Neuronal stem cell (in vitro differentiated cells): ENCODE measurements at places on chromosomes 6 and 20.
A peak's percentile ranks its signal among the peaks of the same experiment; 100 is the strongest.

GRCh38 chr6:122610690-122611455 is 668 bp downstream of the PKIB start:
- peak; percentile 45 for DNase-seq

DNA sequence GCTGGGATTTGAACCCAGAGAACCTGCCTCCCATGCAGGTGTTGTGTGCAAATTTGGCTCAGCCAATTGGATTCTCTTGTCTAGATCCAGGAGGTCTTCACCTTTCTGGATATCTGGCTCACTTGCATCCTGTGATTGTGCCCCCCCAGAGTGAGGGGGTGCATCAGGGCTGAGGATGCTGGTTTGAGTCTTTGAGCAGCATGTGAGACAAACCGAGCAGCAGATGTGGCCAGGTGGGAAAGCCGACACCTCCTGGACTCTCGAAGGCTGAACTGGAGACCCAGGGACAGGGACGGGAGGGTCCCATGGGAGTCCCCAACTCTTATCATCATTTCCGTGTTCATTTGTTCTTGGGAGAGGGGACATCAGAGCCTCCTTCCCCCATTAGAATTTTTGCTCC is 30.6 kb upstream of the SULF2 start:
- no peak for DNase-seq

GRCh38 chr6:43773050-43773979 is 3.3 kb downstream of the VEGFA start:
- DNase-seq = no peak

DNA sequence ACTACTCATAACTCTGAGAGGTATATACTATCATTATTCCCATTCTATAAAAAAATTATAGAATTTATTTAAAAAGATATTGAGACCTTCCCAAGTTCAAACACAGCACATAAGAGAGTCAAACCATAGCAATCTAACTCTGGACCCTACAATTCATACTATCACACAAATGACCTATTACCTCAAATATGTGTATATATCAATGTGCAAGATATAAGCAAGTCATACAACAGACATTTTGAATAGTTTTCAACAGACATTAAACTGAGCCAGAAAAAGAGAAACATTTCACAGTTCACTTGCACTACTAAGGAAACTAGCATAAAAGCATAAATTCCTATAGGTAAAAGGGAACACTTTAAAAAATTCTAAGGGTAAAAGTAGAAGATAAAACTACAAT is 11.7 kb downstream of the PHIP start:
- DNase-seq = no peak

GRCh38 chr20:57611586-57612311 is 8.5 kb downstream of the ZBP1 start:
- no peak for DNase-seq

DNA sequence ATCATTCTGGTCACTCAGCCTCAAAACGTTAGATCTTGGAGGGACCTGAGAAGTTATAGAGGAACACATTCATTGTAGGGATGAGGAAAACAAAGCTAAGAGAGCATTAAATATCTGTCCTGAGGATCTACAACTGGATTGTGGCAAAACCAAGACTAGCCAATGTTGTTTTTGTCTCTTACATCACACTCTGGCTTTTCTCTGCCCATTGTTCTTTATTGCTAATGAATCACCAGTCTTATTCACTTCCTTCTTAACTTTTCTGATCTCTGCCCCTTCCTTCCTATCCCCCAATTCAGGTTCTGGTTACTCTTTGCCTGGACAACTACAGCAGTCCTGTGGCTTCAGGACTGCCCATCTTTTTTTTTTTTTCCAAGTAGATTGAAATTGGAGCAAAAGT is 57.0 kb upstream of the PREP start:
- no peak for DNase-seq

DNA sequence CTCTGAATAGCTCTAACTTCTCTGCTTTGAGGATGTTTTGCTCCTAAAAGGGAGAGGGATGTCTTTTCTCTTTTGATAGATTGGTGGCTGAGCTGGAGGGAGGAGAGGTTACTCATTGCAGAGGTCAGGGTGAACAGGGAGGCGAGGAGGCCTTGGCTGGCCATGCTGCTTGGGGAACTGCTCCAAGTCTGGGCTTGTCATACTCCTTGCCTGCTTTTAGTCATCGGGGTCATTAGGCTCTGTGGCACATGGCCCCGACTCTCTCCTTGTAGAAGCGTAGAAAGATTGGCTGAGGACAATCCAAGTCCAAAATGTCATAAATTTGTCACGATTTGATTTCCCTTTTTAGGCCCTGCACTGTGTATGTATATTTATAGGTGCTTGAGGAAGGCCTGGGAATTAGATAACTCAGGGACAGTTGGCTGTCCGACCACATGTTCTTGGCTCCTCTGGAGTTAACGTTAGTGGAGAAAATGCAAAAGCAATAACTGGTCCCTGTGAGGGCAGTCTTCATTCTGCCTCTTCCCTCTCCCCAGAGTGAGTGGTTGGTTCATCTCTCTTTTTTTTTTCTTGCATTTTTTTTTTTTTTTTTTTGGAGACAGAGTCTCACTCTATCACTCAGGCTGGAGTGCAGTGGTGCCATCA is 160.1 kb downstream of the SCP2D1 start:
- no peak for DNase-seq

DNA sequence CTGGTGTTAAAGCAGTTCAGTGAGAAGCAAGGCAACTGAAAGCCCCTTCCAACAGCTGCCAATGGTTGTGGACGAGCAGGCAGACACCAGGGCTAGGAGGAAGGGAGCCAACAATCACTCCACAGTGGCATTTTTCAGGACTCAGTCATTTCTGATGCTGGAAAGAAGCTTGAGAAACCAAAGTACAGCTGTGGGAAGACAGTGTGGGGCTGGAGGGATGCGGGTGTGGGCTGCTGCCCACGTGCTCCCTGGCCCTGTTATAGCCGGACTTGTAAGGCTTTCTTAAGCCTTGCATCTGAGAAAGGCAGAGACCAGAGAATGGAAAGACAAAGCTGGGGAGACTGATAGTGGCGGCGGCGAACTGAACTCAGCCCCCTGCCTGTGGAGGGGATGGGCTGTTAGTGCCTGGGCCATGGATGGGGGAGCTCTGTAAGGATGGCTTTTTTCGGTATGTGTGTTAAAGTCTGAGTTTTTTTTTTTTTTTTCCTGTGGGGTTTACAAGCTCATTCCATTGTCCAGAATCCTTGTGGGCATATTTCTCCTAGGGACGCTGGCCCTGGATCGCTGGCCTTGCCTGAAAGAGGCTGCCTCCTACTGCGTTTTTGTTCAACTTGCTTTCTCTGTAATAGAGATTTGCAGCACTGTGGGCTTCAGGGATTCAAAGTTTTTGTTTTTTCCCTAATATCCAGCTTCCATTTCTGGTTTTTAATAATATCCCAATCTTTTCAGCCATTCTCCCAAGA is 91.7 kb downstream of the GJA10 start:
- peak; percentile 38 for DNase-seq

GRCh38 chr20:19934792-19935491 is 82.2 kb upstream of the NAA20 start:
- DNase-seq = no peak

DNA sequence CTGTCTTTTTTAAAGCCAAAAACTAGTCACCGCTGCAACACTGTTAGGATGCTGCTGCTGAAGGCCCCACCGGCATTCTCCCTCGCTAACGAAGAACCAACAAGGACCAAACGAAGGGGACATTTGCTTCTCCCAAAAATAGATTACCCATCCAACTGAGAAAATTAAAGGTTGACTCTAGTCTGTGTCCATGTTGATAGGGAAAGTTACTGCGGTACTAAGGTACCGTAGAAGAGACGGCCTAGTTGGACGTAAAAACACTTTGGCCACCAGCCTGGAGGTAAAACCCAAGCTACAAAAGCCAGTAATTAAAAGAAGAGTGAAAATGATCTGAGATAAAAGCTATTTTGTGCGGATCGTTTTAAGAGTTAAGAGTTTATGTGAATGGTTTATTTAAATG is 11.8 kb upstream of the FOXF2 start:
- DNase-seq = peak; percentile 8

- no peak for DNase-seq
Measured at GRCh38 chr6:30752157-30752927, 8.0 kb upstream of the IER3 start.

- DNase-seq = no peak
Measured at GRCh38 chr20:23585449-23585807, 17.1 kb upstream of the CST9L start.

DNA sequence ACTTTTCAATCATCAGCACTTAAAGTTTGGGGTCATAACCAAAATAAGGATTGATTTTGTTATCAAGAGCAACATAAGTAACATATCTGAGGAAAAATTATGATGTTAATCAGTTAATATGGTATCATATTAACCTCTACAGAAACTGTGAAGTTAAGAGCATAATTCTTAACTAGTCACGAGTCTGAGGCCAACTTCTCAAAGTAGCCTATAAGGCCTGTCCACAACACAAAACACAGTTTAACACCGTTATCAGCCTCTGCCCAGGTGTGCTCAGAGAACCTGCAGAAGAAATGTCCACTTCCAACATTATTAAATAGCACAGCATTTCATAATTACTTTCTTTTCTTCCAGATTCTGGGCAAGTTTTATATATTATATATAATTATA is 1.1 kb downstream of the STX7 start:
- no peak for DNase-seq

DNA sequence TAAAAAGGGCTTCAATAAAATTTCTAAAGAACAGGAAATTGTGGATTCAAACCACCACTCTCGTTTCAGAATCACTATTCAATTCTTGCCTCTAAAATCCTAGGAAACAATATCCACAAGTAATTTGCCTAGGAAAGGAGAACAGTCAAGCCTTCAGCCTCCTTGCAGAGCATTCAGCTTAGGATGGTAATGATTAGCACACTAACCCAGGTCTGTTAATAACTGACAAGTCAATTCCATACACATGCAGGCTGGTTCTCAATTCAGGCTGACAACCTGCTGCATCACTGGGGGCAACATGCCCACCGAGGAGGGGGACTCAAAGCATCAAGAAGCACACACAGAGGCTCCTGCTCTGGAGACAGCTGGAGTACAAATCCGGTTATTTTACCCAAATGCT is 57.6 kb downstream of the GMDS start:
- DNase-seq = no peak

- DNase-seq = peak; percentile 15
Measured at GRCh38 chr6:126976253-126976797, 142.1 kb upstream of the RSPO3 start.

GRCh38 chr6:160461641-160462040 is 113.5 kb downstream of the SLC22A3 start:
- no peak for DNase-seq

DNA sequence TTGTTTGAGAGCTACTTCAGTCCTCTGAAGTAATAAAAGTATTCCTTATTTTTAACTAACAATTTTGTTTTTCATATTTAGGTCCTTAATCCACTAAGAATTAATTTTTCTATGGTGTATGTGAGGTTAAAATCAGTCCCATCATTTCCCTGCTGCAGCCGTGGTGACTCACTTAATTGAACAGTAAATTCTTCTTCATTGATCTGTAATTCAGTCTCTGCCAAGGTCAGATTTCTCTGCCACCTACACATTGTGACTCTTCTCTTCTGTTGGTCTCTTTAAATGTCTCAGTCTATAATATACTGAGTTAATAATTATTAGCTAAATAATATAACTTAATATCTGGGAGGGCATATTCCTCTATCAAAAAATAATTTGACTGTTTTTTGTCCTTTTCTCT is 262.3 kb downstream of the UTRN start:
- DNase-seq = no peak

- no peak for DNase-seq
Measured at GRCh38 chr6:116208056-116208785, 45.7 kb downstream of the TSPYL4 start.

DNA sequence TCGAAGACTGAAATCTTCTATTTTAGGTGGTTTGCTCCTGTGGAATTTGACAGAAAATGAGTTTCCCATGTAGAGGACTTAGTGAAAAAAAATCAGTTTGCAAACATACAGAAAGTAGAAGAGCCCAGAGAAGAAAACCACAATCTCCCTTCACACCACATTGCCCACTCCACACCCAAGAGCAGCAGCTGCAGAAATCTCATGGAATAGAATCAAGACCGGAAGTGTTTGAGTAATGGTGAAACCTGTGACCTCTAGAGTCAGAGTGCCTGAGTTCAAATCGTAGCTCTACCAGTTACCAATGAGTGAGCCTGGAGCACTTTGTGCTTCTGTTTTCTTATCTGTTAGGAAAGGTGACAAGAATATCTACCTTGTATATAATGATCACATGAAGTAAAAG is 4.6 kb downstream of the SIRPG start:
- no peak for DNase-seq

DNA sequence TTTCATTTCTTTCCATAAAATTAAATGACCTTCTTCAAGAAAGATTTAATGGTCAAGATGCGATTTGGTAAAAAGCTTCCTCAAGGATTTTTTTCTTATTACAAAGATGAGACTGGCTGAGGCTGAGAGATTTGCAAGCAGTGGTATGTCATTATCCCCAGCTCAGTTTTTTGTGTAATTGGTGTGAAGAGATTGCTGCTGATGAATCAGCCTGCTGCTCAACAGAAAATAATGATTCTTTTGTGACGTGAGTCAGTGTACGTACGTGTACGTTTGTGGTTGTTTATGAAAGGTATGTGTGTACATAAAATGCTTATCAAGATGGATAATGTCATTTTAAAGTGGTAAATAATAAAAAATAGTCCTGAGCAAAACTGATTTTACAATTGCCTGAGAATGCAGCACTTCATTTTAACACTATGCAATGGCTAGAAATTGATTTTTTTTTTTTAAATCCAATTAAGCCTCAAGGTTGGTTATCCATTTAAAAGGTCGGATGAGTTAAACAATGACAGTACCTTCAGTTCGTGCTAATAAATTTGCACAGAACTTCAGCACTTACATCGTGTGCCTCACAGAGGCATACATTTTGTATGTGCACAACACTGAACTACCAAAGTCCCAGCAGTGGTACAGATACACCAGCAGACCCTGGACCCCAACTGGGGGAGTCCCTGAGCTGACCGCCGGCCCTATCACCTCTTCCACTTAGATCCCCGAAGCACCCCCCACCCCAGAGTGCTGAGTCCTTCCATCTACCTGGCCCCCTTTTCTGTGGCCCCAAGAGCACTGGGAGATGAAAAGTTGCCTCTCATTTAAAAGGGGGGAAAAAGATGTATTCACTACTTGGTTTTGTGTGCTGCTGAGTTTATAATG is 9.7 kb upstream of the NPEPL1 start:
- DNase-seq = no peak

DNA sequence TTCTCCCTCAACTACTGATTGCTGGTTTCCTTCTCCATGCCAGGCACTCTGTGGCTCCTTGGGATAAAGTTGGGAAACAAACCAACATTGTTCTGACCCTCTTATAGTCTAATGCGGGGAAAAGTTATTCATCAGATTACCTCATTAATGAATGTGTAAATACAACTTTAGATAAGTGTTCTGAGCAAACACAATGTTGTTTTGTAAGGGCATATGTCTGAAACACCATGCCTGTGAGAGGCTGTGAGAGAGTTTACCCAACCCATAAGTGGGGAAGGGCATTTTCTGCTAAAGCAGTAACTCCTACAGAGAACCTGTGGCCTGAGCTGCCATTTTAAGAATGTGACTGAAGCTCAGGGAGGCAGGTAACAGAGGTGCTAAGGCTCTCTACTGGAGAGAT is 283.5 kb downstream of the KHDC1L start:
- no peak for DNase-seq

- DNase-seq = no peak
Measured at GRCh38 chr20:44523746-44524145, 1.9 kb upstream of the SERINC3 start.
